IPS DF 6.9 (cell line): ENCODE measurements at places on chromosomes 13 and 19.

DNA sequence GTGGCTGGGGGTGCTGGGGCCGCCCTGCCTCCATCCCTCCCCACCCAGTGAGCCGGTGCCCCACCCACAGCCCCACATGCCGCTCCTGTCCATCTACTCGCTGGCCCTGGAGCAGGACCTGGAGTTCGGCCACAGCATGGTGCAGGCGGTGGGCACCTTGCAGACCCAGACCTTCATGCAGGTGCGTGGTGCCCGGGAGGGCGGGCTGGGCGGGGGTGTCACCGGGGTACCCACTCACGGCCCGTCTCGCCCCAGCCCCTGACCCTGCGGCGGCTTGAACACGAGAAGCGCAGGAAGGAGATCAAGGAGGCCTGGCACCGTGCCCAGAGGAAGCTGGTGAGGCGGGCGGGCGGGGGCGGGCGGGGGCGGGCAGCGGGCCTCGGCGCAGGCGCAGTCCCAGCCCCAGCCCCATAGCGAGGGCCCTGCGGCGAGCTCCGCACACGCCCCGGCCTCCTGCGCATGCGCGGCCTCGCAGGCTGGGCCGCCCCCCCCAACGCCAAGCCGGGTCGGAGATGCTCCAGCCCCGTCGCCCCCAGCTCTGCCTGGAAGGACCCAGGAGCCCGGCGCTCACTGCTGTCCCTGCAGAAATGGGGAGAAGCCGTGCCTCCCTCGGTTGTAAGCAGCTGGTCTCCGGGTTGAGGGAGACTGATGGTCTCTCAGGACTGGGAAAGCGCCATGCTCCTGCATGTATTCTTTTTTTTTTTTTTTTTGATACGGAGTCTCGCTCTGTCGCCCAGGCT lies 7.7 kb downstream of the ARHGAP45 start:
- DNase-seq = no peak

DNA sequence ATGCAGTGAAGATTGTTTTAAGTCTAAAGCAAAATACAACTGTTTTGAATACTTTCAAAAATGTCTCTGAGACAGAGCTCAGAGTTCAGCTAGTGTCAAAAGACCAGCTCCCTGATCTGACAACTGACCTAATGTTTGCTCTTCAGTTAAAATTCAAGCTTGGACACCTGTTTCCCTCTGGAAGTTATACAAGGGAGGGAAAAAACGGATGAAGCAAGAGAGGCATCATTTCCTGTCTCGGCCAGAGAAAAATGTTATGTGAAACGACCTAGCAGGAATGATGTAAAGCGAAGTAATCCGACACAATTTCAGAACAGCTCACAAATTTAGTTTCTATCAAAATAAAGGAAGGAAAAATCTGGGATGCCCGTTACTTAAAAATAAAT lies 59.4 kb downstream of the ZAR1L start:
- DNase-seq = no peak

DNA sequence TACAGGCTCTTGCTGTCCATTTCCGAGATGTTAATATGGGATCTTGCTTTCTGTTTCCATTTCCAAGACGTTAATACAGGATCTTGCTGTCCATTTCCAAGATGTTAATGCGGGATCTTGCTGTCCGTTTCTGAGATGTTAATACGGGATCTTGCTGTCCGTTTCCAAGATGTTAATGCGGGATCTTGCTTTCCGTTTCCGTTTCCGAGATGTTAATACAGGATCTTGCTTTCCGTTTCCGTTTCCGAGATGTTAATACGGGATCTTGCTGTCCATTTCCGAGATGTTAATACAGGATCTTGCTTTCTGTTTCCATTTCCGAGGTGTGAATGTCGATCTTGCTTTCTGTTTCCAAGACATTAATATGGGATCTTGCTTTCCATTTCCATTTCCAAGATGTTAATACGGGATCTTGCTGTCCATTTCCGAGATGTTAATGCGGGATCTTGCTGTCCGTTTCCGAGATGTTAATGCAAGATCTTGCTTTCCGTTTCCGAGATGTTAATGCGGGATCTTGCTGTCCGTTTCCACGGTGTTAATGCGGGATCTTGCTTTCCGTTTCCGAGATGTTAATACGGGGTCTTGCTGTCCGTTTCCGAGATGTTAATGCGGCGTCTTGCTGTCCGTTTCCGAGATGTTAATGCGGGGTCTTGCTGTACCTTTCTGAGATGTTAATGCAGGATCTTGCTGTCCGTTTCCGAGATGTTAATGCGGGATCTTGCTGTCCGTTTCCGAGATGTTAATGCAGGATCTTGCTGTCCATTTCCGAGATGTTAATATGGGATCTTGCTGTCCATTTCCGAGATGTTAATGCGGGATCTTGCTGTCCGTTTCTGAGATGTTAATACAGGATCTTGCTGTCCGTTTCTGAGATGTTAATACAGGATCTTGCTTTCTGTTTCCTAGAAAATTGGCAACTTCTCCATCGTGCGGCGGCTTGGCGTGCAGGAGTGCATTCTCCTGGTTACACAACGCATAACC lies 38.3 kb downstream of the PEX11G start:
- DNase-seq = peak; percentile 22

- no peak for DNase-seq
Measured at GRCh38 chr19:21921691-21922180, 85.8 kb upstream of the ZNF43 start.

DNA sequence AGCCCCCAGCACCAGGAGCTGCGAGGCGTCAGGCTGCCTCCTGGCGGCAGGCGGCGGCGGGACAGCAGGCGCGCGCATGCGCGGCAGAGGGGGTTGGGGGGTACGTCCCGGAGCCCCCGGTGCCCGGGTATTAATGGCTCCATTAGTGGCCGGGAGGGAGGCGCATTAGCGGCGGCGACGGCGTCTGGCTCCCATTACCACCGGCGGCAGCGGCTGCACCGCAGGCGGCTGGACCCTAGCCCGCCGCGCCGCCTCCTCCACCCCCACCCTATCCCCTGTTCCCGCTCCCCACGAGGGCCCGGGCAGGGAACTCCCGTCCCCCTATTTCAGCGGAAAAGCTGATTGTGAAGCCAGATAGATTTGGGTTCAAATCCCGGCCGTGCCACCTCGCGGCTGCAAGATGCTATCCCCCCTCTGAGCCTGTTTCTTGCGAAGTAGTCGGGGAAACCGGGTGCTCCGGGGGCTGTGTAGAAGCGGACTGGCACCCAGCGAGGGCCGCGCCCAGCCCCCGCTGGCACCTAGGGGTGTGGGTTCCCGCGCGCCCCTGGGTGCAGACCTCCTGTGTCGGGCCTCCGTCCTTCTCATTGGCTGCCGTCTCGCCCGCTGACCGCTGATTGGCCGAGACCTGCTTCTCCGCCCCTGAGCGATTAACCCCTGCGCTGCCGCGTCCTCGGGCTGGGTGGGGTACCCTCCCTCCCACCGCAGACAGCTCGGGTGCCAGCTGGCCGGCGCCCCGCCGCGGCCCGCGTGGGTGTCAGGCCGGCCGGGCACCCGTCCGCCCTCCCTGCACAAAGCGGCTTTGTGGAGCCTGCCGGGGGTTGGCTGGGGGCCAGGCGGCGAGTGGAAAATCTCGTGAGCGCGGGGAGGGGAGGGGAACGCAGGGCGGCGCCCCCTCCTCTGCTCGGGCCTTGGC lies 11.1 kb downstream of the CIC start:
- DNase-seq = no peak

DNA sequence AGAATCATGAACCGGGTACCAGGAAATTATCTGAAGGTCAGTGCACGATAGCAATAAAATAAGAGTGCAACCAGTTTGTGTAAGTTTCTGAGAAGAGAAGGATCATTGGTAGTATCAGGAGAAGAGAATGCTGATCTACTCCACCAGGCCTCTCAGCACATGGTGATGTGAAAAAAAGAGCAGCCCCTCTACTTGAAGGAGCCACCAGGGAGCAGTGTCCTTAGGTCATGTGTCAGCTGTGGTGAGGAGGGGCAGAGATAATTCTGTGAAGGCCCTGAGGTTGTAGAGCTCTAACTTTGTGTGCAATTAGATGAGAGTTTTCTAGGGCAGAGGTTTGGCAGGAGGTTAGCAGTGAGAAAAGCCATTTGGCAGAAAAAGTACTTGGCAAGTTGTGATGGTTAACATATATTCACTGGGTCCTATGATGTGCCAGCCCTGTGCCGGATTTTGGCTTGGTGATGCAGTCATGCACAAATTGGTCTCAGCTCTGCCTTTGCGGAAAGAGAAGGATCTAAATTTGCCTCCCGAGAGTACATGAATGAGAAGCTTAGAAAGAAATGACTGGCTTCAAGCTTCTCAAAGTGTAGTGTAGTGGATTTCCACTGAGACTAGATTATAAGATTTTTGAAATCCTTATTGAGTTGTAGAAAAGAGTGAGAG lies 19.2 kb upstream of the ZC3H13 start:
- DNase-seq = peak; percentile 18

GRCh38 chr19:23283925-23284324 lies 33.7 kb upstream of the ZNF724 start:
- peak; percentile 70 for DNase-seq

GRCh38 chr19:51473009-51473707 lies 5.2 kb upstream of the CEACAM18 start:
- peak; percentile 61 for DNase-seq

DNA sequence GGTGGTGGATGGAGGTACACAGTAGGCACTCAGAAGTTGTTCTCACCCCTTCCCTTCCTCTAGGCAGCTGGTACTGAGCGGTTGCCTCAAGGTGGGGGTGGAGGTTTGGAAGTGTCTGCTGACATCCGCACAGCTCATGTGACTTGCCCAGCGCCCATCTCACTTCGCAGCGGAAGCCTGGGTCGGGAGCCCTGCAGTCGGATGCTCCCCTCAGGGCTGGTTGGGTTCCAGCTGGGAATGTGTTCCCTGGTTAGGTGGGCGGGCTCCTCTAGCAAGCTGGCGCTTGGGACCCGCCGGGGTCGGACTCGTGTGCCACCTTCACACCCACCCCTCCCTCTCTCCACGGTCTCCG lies 10.2 kb downstream of the PPP1R37 start:
- DNase-seq = no peak

DNA sequence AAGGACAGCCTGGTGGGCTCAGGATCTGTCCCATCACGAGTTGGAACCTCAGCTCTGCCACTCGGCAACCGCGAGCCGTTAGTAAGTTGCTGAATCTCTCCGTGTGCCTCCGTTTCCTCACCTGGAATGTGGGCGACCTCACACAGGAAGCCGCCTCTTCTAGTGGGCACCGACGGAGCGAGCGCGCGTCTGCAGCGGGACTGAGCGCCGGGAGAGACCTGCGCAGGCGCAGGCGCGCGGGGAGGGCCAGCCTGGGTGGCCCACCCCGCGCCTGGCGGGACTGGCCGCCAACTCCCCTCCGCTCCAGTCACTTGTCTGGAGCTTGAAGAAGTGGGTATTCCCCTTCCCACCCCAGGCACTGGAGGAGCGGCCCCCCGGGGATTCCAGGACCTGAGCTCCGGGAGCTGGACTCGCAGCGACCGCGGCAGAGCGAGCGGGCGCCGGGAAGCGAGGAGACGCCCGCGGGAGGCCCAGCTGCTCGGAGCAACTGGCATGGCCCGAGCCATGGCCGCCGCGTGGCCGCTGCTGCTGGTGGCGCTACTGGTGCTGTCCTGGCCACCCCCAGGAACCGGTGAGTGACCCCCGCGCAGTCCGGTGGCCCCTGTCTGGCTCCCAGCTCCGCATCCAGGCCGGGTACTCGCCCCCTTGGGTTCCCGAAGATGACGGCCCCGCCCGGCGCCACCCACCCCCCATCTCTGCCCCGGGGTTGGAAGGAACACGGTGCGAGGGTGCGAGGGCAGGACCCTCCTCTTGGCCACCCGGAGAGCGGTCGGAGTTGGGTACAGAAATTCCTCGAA lies at the start of gene PVR:
TSS of gene PVR (plus strand) at position 306 of the 797 bp plus-strand sequence. CDS start at position 493, 187 bp downstream.
- no peak for DNase-seq

DNA sequence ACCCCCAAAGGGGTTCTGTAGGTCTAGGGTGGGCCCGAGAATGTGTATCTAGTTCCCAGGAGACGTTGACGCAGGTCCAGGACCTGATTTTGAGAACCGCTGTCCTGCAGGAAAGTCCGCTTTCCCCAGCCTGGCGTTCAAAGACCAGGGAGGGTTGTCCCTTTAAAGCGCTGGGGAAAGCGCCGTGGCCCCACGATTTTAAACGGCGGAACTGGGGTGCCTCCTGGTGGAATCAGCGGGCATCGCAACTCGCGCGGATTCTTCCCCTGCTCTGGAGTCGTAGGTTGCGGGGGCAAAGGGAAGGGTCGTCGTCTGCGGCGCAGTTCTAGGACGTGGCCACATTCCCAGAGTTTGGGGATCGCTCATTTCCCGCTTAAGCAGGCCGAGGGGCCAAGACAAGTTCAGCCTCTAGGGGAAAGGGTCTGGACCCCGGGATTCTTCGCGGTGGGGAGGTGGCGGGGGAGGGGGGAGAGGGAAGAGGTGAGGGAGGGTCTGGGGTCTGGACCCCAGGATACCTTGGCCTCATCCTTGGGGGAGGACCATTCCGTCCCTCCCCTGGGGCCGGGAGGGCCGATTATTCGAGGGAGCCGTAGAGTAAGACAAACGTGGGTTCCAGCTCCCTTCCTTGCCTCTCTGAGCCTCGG lies 7.7 kb downstream of the PNMA8B start:
- DNase-seq = no peak

GRCh38 chr13:77628170-77628569 lies 69.3 kb upstream of the SLAIN1 start:
- DNase-seq = no peak

GRCh38 chr19:14002571-14003250 lies 3.4 kb downstream of the RFX1 start:
- no peak for DNase-seq

DNA sequence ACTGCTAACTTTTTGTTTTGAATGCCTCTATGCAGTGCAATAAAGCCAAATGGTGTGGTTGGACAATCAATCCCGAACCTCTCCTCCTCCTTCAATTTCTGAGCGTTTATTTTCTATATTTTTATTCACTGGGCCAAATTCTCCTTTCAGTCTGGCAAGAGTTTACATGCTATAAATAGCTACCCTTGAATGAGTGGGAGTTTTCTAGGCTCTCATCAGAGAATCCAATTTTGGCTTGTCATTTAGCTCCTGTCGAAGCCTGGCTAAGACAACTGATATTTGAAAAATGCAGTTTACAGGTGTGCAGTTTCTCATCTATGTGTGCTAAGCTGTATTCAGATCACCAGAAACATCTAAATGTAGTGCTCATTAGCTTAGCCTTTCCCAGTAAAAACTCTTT lies 61.8 kb downstream of the OLFM4 start:
- DNase-seq = no peak

GRCh38 chr19:38665950-38666662 lies 18.7 kb downstream of the ACTN4 start:
- DNase-seq = no peak

- DNase-seq = no peak
Measured at GRCh38 chr19:4454747-4455718, 2.6 kb downstream of the UBXN6 start.

GRCh38 chr19:18282021-18282787 lies 782 bp upstream of the JUND start:
- no peak for DNase-seq

GRCh38 chr13:55361141-55361540 lies 1779.6 kb upstream of the PRR20A start:
- no peak for DNase-seq

DNA sequence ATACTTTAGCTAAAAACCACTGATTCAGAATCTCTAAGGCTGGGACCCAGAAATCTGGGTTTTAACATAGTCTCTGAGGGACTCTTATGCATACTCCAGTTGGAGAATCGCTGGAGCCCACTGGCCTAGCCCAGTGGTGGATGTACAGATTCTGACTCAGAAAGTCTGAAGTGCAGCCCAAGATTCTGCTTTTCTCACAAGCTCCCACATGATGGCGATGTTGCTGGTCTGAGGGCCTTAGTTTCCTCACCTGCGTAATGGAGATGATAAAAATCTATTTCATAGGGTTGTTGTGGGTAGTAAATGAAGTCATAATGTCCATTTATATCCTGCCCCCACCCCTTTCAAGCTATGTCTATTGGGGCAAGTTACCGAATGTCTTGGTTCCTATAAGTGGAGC lies 7.7 kb upstream of the CDADC1 start:
- no peak for DNase-seq
